ENCODE measurements at places on chromosomes 5 and 9. TPM values are rescaled to one million over a fixed set of nuclear protein-coding genes. Genes with fewer than 3 reads are reported as not detected.
A peak's percentile ranks its signal among the peaks of the same experiment; 100 is the strongest.

GRCh38 chr5:5782402-5782801, 359.9 kb downstream of the ICE1 start:
- no peak for DNase-seq

GRCh38 chr9:124802426-124802825, 25.5 kb downstream of the OLFML2A start:
- no peak for DNase-seq

- peak; percentile 50 for DNase-seq
Observed at GRCh38 chr9:136858844-136859757, 7.0 kb downstream of the MAMDC4 start.

- no peak for DNase-seq
Observed at GRCh38 chr5:1001406-1002270, 7.0 kb upstream of the NKD2 start.

DNA sequence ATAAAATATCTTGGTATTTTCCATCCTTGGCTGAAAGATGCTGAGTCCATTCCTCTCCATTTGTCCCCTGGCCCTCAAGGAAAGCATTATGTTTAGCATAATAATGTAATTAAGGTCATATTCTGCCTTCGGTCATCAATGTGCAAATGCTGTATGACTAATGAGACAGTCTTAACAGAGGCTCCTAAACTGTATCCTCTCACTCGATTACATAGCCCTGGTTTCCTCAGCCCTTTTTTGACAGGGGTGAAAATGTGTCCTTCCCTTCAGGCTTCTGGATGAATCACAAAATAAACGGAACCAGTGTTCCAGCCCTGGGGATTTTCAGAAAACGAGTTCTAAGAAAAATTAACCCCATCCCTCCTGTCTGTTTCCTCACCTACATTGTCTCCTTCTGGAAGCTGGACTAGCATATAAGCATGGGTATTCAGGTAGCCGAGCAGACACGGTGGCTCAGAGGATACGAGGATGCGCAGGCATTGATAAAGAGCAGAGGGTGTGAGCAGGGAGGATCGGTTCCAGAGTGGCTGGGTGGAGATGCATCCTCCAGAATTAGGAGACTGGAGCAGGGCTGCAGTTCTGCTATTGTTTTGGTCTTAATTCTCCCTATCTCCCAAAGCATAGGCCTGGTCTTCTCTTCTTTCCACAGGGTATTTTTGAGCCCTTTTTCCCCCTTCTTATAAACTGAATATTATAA, 742.9 kb downstream of the TLR4 start:
- peak; percentile 1 for DNase-seq

DNA sequence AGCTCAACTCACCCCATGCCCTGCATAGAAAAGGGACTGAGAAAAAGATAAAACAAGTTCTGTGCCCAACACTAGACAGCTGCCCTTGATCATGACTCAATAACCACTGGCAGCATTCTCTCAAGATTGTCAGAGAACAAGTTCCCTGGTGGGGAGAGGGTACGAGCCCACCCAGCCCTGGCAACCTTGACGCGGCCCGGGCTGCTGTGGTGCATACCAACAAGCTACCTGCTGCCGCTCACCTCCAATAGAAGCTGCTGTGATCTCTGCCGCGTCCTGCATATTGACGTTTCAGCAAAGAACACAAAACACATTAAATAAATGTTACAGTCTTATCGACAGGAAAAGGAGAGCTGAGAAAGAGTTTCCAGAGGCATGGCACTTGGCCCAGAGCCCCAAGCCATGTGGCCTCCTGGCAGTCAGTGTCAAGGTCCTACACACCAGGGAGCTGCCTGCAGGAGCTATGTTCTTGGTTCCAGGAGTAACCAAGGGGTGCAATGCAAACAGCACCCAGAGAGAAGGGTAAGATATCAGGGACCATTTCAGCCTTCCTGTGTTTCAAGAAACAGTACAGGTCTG, 28.3 kb downstream of the WHRN start:
- no peak for DNase-seq

- DNase-seq = no peak
Observed at GRCh38 chr5:139457653-139458306, 4.8 kb downstream of the ECSCR start.

- no peak for DNase-seq
Observed at GRCh38 chr9:31168161-31168560, 1216.3 kb upstream of the ACO1 start.

DNA sequence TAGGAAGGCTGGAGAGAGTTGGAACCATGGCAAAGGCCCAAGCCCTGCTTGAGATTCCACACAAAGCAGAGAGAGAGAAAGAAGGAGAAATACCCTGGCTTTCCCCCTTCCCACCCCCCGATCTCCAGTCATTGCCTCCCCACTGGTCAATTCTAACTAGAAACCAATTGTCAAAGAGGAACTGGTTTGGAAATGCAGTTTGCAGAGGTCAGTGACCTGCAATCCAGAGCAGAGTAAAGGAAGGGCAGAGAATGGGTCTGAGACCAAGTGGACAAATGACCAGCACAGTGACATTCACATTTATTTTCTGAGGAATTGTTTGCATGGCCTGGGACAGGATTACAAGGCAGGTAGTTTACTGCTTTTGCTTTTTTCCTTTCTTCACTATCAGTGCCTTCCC, 37.5 kb upstream of the ZFYVE16 start:
- DNase-seq = no peak

- no peak for DNase-seq
Observed at GRCh38 chr5:136622747-136623146, 257.4 kb upstream of the TRPC7 start.

GRCh38 chr5:116130471-116130870, 45.6 kb downstream of the COMMD10 start:
- DNase-seq = no peak

Gene OSTF1
- polyA plus RNA-seq = 15.0 TPM

Gene TAF1L
- polyA plus RNA-seq = not detected

Measured in A549 (cell line).